ENCODE measurements at places on chromosomes 1 and 21. TPM values are rescaled to one million over a fixed set of nuclear protein-coding genes. Genes with fewer than 3 reads are reported as not detected.

DNA sequence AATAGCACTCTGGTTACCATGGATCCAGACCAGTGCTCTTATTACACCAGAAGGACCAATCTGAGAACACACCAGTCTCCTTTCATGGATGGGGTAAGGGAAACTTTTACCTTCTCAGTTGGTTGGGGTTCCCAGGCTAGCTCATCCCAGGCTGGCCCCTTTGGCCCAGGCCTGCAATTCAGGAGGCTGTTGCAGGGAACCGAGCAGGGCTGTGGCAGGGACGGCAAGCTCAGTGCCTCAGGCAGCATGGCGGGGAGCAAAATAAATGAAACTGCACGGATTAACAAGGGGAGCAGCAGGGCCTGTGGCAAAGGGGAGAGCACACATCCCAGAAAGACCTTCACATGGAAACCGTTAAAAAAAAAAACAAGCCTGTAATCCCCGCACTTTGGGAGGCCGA is 57.0 kb downstream of the DMRTB1 start:
- DNase-seq, result no peak

RGS21 gene
- not detected for total RNA-seq

DNA sequence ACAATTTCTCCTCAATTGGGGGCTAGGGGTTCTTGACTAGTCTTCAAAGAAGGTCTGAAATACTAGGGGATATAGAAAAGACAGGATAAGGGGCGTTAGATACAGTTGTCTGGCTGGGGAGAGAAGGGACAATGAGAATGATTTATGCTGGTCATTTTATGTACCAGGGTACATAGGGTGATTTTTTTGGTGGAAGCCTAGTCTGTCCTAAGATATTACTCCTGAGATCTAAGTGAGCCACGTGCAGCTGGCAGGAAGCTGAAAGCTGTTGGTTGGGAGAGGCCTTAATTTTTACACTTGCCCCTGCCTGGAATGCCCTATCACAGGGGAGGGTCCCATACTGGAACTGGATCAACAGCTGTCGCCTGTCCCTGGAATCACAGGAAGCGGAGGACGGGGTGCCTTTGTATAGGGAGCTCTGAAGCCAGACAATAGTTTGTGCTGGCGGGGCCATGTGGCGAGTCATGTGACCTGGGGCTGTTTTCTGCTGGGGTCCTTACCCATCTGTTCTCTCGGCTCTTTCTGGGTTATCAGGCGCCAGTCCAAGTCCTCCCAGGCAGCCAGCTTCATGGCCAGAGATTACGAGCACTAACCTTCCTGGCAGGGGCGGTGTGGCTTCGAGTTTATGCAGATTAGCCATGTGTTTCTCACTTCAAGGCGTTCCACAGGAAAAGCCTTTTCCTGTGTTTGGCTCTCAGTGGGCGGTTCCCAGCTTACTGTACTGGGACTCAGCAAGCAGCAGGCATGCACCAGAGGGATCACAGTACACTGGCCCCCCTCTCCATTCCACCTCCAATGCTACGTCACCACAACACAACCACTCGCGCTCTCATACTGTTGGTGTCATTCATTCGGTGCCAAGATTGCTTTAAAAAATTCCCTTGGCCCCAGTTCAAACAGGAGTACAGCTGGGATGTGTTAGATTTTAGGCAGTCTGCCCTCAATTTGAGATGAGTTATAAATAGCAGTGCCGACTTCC is 27.5 kb downstream of the ARID1A start:
- DNase-seq, result peak; percentile 98

GRCh38 chr1:29708796-29709703 is 472.7 kb downstream of the PTPRU start:
- DNase-seq, result no peak

DNA sequence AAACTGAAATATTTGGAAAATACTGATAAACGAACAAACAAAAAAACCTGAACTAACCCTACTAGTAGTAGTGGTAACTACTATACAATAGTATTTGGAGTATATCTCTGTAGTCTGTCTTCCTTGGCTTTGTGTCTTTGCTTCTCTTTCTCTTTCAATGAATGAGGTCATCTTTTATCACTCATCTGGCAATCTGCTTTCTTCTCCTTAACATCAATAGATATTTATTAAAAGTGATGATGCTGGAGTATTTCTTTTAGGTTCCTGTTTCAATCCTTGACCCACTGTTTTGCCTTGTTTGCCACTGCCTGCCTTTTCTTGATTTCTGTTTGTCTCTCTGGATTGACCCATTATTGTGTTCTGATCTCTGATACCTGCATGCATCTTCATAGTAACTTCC is 71.5 kb downstream of the ROR1 start:
- no peak for DNase-seq

TRIM17 gene
- not detected for total RNA-seq
